Brain (organoid and tissue), 16 donors: ENCODE measurements at places on chromosomes 4 and X. TPM values are rescaled to one million over a fixed set of nuclear protein-coding genes. Genes with fewer than 3 reads are reported as not detected.

- DNase-seq: no peak
Measured at GRCh38 chrX:57906790-57907189, 3.5 kb downstream of the ZXDA start.

DNA sequence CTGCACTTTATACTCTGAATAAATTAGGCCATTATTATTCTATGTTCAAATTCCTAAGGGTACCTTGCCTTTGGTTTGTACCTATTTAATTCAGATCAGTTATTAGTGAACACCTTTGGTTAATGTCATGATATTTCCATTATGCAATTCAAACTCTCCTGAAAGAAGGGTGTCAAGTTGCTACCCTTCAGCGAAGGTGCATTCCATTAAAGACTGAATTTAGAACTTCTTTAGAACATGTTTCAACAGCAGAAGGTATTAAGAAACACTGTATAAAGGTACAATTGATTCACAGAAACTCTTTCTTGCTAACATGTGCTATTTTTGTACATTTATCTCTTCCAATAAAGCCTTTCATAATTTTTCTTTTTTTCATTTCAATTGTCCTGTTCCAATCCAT, 1545.4 kb upstream of the PCDH10 start:
- DNase-seq: peak; percentile 24

C1GALT1C1 gene
- 10.1 TPM for polyA plus RNA-seq

DNA sequence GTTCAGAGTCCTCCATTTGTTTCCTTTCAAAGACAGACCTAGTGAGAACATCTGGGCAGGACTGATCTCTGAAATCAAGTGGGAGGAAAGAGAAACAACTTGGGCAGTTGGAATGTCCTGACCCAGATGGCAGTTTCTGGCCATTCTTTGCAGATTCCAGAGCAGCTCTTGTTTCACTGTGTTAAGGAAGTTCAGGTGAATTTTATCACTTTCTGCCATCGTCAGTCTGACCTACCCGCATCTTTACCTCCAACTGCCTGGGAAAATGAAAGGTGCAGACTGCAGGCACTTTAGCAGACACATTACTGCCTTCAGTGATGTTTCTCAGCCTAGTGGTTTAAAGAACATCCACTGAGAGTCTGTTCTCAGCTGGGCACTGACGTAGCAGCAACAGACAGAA, 216.2 kb downstream of the CEP135 start:
- peak; percentile 25 for DNase-seq

GRCh38 chrX:33923262-33923661, 208.9 kb downstream of the FAM47A start:
- DNase-seq: no peak

GRCh38 chrX:39953879-39954278, 143.9 kb downstream of the BCOR start:
- no peak for DNase-seq

CXCL9 gene
- not detected for polyA plus RNA-seq

- DNase-seq: peak; percentile 96
Measured at GRCh38 chrX:73851014-73852009, 288.3 kb downstream of the CHIC1 start.

FANCB gene
- 0.75 TPM for polyA plus RNA-seq

- DNase-seq: no peak
Measured at GRCh38 chr4:56773346-56773745, 48.2 kb downstream of the SPINK2 start.

UTP14A gene
- 13.6 TPM for polyA plus RNA-seq

ADGRA3 gene
- polyA plus RNA-seq: 22.8 TPM

DNA sequence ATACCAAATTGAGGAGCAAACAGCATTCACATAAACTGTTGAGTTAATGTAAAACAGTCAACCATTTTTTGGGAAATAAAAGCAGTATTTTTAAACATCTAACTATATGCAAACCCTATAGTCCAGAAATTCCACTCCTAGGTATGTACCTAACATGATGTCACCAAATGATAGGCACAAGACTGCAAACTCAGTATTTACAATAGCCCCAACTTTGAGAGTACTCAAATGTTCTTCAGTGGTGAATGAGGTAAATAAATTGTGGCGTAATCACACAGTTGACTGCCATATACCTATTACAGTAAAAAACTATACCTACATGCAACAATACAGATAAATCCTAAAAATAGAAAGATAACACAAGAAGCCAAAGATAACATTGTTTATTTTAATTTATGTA, 1243.8 kb upstream of the ADGRL3 start:
- DNase-seq: no peak

- DNase-seq: no peak
Measured at GRCh38 chr4:85756938-85757337, 282.0 kb downstream of the ARHGAP24 start.

DNA sequence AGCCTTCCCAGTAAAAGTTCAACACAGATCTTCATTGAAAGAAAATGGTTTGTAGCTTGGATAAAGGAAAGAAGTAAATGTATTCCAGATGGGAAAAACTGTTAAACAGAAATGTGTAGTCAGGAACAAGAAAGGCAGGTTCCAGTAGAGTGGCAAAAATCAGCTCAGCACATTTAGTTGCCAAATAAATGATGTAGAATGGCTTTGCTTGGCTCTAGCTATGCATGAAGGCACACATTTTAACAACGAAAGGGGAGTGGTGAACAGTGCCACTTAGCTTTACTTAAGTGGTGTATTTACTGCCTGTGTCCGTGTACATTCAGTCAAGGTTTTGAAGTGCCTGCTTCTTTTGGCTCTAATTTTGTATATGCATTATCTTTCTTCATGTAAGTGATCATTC, 644.5 kb upstream of the ATOH1 start:
- DNase-seq: peak; percentile 67

GRCh38 chr4:73251384-73251783, 7.2 kb downstream of the ANKRD17 start:
- DNase-seq: no peak

DNA sequence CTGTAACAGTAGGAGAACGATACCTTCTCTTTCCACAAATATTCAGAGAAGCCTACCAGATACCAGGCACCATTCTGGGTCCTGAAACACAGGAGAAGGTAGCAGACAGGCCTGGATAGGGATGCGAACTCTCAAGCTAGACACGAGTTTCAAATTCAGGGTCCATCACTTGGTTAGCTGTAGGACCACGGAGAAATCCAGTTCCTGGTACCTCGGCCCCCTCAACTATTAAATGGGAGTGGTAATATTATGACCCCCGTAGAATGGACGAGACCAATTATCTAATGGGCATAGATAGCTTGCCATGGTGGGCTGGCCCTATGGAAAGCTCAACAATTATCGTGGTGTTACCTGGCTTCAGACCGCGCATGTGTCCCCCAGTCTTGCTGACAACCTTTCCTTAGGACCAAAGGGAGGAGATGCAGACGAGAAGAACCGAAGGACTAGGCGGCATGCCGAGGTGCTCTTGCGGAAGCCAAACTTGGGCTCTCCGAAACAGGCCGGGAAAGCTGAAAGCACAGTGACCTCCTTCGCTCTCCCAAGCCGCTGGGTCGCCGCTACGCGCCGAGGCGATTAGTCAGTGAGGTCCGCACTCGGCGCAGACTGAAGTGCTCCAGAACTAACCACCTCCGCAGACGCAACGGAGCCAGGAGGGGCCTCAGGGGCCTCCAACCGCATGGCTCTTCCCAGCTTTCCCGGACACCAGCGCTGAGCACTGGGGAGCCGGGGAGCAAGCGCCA, 19.6 kb downstream of the NKX3-2 start:
- DNase-seq: no peak

GRCh38 chr4:151692821-151693673, 67.8 kb downstream of the GATB start:
- no peak for DNase-seq

TMPRSS11F gene
- polyA plus RNA-seq: not detected

TLR8 gene
- polyA plus RNA-seq: 0.10 TPM

GRCh38 chr4:107035819-107036583, at the start of gene DKK2:
DKK2 (minus strand) TSS chr4:107036313; CDS start chr4:107035591, 722 bp downstream.
- peak; percentile 64 for DNase-seq

DNA sequence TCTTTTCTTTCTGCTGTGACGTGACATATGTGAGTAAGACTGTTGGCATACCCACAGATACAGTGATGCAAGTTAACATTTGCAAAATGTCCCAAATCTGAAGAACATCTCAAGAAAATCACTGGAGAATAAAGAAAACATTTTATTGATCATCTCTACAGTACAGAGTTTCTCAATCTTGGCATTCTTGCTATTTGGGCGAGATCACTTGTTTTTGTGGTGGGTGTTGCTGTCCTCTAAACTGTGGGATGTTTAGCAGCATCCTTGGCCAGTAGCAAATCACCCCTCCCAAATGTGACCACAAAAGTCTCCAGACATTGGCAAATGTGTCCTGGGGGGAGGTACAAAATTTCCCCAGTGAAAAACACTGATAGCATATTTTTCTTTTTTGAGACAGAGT, 28.8 kb downstream of the AMELX start:
- no peak for DNase-seq

DNA sequence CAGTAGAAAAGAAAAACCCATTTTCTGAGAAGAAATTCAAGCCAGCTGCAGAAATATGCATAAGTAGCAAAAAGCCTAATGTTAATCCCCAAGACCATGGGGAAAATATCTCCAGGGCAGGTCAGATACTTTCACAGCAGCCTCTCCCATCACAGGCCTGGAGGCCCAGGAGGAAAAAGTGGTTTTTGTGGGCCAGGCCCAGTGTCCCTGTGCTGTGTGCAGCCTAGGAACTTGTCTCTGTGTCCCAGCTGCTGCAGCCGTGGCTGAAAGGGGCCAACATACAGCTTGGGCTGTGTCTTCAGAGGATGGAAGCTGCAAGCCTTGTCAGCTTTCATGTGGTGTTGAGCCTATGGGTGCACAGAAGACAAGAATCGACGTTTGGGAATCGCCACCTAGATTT, 581.0 kb downstream of the C4orf33 start:
- DNase-seq: no peak

DNA sequence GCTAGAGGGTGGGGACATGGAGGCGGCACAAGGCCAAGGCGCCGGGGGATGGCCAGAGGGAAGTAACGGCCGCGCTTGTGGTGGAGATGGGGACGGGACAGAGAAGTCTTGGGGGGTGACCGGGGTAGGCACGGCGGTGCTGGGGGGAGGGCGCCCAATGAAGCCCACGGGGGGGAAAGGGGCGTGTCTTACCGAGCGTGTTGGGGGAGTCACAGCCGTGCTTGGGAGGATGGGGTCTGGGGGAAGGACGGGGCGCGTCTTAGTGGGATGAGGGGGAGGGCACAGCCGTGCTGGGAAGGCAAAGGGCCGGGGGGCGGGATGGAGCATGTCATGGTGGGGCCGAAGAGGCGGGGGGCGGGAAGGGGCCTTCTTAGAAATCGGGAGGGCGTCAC, 952 bp downstream of the ARSD start:
- peak; percentile 77 for DNase-seq

DNA sequence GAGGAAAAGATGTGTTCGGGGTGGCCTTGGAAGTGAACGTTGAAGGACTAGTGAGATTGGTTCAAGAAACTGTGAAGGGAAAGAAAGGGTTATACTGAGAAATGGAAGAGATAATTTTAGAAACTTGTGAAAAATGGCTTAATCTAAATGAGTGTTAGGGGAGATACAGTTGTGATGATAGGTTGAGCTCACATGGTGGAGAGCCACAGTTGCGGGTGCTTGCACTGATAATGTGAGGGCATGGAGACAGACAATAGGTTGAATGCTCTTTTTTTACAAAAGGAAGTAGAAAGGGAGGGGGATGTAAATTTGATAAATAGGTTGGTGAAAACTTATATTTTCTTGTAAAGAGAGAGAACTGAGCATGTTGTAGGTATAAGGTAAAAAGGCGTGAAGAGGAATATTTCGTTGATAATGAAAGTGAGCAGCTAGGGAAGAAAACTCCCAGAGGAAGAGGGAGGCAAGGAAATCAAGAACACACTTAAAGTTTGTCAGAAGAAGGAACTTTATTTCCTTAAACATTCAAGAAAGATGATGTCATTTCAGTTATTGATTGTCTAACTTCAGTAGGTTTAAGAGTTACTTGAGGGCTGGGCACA, 8.2 kb downstream of the AREG start:
- DNase-seq: no peak

DNA sequence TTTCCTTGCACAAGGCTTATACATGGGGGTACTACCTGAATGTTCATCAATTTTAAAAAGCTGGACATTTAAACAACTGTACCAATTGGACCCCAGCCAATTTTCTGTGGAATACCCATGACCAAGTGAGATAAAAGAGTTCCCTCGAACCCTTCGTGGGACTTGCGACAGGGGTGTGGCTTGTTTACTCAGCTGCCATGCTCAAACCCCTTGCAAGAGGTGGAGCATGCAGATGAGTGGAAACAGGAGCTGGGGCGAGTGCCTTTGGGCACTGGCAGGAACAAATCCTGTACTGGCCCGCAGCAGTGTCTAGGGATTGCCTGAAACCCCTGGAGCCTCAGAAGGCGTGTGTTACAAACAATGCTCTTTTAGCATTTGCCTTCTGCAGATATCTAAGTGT, 144.2 kb downstream of the PDHA2 start:
- no peak for DNase-seq

DNA sequence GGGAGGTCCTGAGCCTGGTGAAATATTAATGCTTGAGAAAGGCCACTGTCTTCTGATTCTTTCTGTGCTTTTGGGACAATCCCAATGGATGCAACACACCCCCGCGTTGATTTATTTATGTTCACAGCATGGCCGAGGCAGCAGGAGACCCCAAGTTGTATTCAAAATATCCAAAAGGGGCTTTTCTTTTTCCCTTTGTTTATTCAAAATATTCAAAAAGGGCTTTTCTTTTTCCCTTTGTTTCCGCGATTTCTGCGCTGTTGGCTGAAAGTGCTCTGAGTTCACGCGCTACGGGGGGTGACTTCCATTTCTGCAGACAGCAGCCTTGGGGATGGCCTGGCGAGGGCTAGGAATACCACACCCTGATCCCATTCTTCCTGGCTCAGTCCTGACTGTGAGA, 59.5 kb upstream of the PPP2R3B start:
- peak; percentile 63 for DNase-seq

TGIF2LX gene
- polyA plus RNA-seq: not detected

PARM1 gene
- polyA plus RNA-seq: 11.2 TPM

- DNase-seq: no peak
Measured at GRCh38 chr4:78940752-78941151, 1.5 kb upstream of the PAQR3 start.

DNA sequence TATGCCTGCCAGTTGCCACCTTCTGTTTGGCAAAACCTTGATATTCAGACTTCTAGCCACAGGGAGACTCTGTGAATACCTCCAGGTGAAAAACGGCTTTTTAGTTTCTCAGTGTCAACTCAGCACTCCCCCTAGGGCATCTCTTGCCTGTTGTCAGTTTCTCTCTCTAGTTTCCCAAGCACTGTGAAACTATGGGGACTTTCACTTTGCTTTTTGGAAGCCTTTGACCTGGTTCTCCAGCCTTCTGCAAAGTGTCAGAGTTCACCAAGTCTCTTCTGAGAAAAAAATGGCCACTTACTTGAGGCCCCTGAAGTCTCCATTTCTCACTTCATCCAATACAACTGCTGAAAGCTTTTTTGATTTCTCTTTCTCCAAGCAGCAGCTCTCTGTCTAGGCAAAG, 521.5 kb downstream of the INPP4B start:
- DNase-seq: no peak

- DNase-seq: peak; percentile 49
Measured at GRCh38 chr4:93809773-93810172, 18.8 kb upstream of the ATOH1 start.

DNA sequence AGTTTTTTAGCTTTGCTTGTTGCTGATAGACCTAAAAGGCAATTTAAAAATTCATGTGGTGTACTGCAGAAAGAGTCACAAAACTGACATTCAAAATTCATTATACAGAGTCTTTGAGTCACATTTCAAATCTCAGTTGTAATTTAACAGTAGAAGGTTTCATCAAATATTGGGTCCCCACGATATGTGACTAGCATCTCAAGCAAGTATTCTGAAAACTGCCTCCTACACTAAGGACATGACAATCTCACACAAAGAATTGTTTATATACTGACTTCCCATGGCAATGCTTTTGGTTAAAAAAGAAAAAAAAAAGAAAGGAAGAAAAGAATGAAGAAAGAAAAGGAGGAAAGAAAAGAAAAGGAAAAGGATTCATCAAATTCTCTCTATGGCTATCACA, 62.1 kb upstream of the CTSO start:
- DNase-seq: peak; percentile 68
